ENCODE measurements at places on chromosomes 12 and 14.

- no peak for DNase-seq
These were observed 235.1 kb downstream of the NRXN3 start for GRCh38 chr14:78405079-78405856.

DNA sequence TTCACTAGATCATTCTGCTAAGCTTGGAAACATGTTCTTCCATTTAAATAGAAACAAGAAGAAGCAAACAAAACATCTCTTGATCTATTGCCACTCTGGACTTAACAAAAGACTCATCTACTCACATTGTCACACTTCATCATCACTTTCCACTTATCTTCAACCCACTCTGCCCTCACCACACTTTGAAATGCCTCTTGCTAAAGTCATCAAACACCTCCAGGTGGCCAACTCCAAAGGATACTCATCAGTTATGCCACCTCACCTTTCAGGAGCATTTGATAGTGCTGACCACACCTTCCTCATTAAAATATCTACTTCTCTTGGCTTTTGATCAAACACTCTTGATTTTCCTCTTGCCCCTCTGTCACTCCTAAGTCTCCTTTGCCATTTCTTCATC is 7.2 kb downstream of the EFCAB11 start:
- DNase-seq, result no peak

DNA sequence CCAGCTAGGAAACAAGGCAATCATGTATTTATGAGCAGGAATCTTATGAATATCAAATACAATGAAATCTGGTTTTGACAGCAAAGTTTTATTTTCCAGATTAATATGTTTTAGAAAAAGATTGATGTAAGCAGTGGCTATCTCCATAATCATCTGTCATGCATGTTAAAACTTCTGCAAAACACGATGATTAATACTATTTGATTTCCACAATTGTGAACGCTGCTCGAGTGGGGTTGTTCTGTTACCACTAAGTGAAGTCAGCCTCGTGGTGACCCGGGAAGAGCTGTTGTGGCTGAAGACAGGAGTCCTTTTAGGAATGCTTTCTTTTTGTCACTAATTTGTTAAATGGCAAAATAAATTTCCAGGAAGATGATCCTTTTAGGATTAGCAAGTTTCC is 9.4 kb downstream of the CFAP251 start:
- no peak for DNase-seq

GRCh38 chr12:24201258-24201970 is 251.9 kb upstream of the SOX5 start:
- no peak for DNase-seq

DNA sequence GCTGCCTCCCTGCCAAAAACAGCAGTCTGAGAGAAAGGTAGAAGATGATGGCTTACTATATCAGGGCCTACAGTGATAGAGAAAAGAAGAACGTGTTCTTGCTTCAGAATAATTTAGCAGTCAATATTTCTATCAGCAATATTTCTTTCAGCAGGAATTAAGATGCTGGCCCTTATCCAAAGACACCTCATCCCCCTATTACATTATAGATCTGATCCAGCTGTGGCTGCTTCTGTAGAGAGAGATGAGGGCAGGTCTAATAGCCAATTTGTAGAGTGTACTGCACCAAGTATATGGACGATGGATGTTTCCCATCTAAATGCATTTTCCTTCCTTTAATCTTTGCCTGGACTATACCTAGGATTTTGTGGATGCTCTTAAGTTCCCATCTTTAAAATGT is 451.7 kb downstream of the NPAS3 start:
- DNase-seq, result no peak

GRCh38 chr12:108316176-108317086 is 22.7 kb downstream of the CMKLR1 start:
- DNase-seq, result no peak

DNA sequence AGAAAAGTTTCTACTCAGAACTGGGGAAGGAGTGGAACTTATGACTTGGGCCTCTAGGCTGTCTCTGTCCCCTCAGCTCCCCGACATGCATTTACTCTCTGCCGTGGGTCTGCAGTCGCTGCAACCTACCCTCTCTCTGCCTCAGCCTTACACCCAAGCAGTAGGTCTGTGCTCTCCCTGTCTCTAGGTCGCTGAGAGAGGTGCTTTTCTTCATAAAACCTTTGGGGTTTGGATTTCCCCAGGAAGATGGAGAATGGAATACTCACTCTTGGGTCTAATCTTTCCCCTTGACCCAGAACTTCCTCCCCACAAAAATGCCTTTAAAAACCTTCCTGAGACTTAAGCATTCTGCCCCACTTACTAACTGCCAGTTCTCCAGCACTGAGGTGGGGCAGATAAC is 12.9 kb downstream of the GPR84 start:
- no peak for DNase-seq

GRCh38 chr12:111066744-111067437 is 146.5 kb upstream of the MYL2 start:
- DNase-seq, result no peak

DNA sequence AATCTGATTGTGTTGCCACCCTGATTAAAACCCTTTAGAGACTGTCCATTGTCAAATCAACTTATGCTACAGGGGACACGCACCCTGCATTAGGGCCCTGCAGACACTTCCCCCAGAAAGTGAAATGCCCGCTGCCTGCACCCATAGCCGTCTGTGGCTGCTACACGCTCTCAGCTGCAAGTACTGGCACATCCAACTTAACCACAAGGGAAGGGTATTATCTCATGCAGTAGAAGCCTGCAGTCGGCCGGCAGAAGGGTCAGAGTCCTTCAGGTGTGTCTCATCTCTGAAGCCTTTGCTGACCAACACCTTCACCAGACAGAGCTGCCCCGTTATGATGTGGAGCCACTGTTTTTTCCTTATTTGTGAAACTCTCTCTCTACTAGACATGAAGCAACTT is 20.8 kb downstream of the CFAP251 start:
- no peak for DNase-seq

DNA sequence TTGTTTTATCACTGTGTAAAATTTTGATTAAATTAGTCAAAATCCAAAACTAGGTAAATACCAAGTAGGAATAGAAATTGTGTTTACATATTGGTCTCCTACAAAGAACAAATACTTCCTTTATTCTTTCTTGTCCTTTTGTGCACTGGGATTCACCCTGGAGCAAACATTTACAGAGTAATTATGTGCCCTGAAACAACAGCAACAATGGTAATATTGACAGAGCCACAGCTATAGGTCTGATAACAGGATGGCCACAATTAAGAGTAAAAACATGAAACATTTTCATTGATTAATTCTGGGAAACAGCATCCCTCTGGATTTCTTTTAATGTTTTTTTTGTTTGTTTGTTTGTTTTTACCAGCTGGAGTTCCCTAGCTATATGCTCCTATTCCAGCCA is 61.2 kb downstream of the SLC38A6 start:
- no peak for DNase-seq

DNA sequence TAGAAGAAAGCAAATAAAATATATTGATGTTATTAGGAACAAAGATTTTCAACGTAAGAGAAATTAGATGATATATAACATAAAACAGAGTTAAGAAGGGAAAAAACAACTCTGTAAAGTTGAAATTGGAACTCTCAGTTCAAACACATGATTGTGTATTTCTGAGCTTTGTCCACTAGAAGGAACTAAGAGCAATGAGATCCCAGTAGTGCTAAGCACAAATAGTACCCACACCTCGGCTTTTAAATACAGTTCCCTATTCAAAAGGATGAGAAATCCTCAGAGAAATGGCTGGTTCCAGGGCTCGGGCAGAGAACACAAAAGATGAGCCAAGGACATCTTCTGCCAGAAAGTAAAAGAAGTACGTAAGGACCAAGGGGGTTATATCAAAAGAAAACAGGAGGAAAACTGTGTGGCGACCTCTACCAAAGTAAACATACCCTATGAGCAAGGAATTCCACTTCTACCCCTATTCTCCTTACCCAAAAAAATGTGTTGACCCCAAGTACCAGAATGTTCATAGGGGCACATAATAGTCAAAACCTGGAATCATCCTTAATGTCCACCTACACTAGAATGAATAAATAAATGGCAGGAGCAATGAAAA is 96.6 kb downstream of the SPTSSA start:
- DNase-seq, result no peak

- DNase-seq, result no peak
These were observed 143.2 kb downstream of the ZFP36L1 start for GRCh38 chr14:68649476-68650189.

GRCh38 chr12:39369756-39370155 is 73.2 kb downstream of the KIF21A start:
- DNase-seq, result no peak

GRCh38 chr14:33554988-33555387 is 395.9 kb downstream of the EGLN3 start:
- no peak for DNase-seq

- peak; percentile 4 for DNase-seq
These were observed 92.6 kb upstream of the MAP1LC3B2 start for GRCh38 chr12:116466536-116466935.

- no peak for DNase-seq
These were observed 4.7 kb downstream of the P2RX2 start for GRCh38 chr12:132623072-132623869.

DNA sequence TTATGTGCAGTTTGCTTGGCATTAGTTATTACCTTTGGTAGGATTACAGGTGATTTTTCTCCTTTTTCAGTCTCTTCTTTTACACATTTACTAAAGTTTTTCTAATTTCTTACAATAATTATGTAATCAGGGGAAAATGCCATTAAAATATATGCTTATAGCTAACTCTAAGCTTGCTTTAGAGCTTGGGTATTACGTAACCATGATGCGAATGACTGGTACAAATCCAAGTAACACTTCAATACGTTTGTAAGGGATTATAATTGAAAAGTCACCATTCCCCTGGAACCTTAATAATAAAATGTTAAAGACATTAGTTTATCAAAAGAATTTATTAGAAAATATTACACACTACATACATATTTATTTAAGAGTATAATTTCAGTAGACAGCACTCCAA is 71.6 kb downstream of the SCAF11 start:
- no peak for DNase-seq

GRCh38 chr12:14356147-14356546 is 9.3 kb upstream of the ATF7IP start:
- DNase-seq, result no peak

GRCh38 chr14:98819867-98820206 is 452.2 kb downstream of the BCL11B start:
- no peak for DNase-seq

DNA sequence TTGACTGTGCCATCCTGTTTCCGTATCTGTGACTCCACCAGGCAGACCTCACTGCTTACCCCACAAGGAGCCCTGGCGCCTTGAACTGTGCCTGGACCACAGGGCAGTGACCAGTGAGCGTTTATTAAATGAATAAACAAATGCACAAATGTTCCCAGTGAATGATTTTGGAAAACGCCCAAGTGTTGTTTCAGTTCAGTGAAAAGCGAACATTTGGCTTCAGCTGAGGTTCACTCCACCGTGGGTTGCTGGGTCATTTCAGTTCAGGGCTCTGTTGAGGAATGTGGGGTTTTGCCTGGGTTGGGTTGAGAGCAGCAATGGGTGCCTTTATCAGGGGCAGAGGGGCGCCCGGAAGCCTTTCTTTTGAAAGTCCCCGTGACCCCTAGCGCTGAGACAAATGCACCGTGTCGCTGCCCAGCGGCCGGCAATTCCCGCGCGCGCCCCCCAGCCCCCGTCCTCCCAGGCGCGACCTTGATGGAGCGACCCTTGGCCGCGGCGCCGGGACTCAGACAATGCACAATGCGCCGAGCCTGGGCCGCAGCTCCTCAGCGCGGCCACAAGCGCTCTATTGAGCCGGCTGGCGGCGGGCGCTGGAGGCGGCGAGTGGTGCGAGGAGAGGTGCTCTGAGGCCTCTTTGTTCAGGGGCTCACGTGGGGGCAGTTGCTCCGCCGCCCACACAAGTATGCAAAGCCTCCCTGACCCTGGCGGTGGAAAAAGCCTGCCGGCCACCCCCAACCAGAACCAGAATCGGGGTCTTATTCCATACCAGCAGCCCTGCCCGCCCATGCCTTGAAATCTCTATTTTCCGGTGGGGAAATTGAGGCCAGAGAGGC is 40.5 kb upstream of the CLMN start:
- no peak for DNase-seq

GRCh38 chr14:87935081-87935828 is 57.7 kb downstream of the GALC start:
- no peak for DNase-seq

Data from HS-27A (cell line).